Iris pigment epithelial cell (primary cell): ENCODE measurements at places on chromosomes 13 and 19.

- no peak for DNase-seq
Observed at GRCh38 chr13:61765940-61766666, 350.5 kb upstream of the PCDH20 start.

GRCh38 chr13:93670866-93671265, 444.3 kb downstream of the GPC6 start:
- no peak for DNase-seq

DNA sequence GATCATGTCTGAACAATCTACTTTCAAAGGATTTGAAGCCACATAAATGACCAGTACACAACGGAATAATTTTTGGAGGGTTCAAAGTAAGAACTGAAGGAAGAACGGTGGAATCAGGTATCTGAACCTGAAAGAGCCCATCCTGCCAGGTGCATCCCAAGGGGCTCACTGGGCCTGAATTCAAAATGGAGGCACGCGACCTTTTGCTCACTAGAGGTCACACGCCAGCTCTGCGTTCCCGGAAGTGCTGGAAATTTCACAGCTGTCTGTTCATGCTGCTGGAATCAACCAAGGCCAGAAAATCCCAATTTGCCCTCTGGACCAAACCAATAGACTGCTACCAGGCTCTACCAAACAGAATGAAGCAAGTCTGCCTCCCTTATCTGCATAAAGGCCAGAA, 4.2 kb upstream of the RASA3 start:
- DNase-seq = no peak

DNA sequence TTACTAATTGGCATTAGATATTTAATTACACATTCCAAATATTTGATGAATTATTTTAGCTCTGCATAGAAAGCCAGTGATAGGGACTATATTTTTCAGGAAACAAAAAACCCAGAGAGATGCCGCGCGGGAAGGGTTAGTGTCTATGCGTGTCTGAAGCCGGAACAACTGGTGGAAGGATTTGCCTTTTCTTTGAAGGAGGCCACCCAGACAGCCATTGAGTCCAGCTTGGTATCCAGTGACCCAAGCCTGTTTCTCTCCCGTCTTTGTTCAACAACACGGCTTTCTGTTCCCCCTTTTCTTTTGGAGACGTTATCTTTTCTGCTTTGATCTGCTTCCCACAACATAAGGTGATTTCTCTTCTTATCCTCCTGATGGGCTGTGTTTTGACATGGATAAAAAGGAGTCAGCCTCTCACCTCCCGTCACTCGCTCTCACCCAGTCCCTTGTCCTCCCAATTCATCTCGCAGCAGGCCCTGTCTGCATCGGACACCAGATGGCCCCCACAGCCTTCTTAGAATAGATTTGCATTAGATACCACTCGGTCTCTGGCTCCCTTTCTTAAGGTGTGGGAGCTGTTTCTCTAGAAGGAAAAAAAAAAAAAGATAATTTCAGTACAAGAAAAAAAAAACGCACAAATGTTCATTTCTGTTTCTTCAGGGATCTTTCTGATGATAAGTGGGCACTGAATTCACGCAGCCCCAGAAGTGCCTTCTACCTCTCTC, 361.8 kb downstream of the ZNF536 start:
- no peak for DNase-seq

GRCh38 chr13:49540552-49540951, 44.8 kb downstream of the PHF11 start:
- peak; percentile 49 for DNase-seq

DNA sequence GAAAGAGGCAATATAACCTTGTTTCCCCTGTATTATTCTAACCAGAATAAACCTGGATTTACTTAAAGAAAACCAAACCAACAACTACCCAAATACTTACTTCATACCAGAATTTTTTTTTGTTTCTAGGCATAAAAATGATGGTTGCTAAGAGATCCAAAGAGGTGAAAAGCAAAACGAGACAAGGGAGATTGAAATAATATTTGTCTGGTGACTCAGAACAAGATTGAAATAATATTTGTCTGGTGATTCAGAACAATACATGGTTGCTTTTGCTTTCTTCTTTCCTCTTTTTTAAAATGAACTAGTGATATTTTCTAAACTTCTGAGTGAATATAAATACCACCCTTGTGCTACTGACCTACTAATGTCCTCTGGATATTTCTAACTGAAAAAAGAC, 592.9 kb downstream of the KCTD12 start:
- DNase-seq = peak; percentile 89

DNA sequence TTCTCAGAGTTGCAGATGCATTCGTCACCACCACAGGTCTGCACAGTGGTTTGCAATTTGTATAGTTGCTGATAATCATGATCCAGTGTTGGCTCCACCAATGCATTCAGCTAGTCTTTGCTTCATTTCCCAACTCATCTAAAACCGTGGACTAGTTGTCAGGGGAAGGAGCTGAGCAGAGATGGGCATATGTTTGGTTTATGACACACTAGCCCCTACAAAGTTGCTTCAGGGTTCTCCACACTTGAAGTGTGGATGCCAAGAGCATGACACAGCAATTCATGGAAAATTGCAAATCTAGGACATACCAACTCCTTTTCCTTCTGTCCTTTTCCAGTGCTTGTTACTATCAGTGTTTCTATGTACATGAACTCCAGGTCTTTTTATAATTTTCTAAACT, 168.0 kb downstream of the TNFSF13B start:
- DNase-seq = peak; percentile 68

DNA sequence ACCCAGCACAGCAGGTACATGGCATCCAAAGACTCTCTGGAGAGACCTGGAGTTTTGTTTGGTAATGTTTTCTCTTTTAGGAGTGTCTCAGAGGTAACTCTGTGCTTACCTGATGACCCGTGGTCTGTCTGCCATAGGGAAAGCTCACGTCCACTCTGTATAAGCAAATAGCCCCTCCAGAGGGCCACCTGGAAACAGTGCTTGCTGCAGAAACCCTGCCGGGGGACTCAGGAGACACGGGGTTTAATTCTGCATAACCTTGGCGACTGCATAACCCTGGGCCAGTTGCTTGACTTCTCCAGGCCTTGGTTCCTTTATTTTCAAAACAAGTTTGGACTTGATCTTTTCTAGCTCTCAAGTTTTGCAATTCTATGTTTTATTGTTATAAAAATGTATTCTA, 187.2 kb upstream of the SOX1 start:
- DNase-seq = no peak

DNA sequence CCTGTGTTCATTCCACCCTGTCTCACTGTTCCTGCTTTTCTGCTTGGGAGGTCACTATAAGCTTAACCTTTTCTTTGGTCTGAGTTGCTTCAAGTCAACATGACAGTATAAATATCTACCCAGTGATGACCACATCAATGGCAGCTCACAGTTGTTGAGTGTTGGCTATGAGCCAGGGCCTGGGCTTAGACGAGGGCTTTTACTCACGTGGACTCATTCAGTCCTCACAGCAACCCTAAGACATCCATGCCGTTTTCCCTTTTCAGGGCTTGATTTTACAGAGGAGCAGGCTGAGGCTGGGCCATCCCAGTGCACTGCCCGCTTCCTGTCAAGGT, 10.2 kb upstream of the CCDC97 start:
- DNase-seq = peak; percentile 92

DNA sequence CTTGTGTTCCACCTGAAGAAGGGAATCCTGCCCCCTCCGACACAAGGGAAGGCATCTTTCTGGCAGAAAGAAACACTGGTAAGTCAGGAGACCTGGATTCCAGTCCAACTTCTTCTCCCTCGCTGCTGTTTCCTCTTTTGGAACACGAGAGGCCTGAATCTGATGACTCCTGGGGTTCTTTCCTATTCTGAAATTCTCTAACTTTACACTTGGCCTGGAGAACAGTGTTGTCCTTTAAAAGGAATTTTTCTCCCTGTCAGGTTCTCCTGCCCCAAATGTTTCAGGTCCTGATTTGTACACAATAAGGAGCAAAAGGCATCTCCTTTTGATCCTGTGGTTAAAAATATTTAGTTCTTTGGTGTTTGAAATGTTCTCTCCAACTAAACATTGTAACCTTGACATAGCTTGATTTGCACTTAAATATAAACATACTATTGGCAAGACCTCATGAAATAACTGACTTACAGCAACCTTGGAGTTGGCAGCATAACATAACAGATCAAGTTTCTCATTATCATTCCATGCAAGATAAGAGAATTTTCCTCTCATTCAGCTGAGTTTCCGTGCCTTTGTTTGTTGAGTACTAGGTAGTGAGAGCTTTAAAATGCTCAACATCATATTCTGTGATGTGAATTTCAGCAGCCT, 244.8 kb downstream of the COG6 start:
- peak; percentile 96 for DNase-seq
